Right cardiac atrium (tissue), 5 donors: ENCODE measurements at places on chromosomes 11 and 22. TPM values are rescaled to one million over a fixed set of nuclear protein-coding genes. Genes with fewer than 3 reads are reported as not detected.

ZNF408 gene
- polyA plus RNA-seq: 5.9 TPM

RAB39A gene
- polyA plus RNA-seq: not detected

MMP12 gene
- polyA plus RNA-seq: not detected

KCNJ5 gene
- 15.8 TPM for polyA plus RNA-seq

RCOR2 gene
- polyA plus RNA-seq: 3.2 TPM

OR51B5 gene
- polyA plus RNA-seq: 0.14 TPM

GSTT2B gene
- 8.5 TPM for polyA plus RNA-seq

CD6 gene
- 0.11 TPM for polyA plus RNA-seq

GRAMD4 gene
- polyA plus RNA-seq: 31.6 TPM

ZNF215 gene
- polyA plus RNA-seq: 0.14 TPM

SYT8 gene
- not detected for polyA plus RNA-seq

SHANK2 gene
- 0.23 TPM for polyA plus RNA-seq

GGTLC2 gene
- not detected for polyA plus RNA-seq

EFCAB6 gene
- 0.70 TPM for polyA plus RNA-seq

CCDC134 gene
- 2.2 TPM for polyA plus RNA-seq

CHRM4 gene
- 0.20 TPM for polyA plus RNA-seq

OR52N4 gene
- not detected for polyA plus RNA-seq

FERMT3 gene
- polyA plus RNA-seq: 5.2 TPM

UCP3 gene
- 2.0 TPM for polyA plus RNA-seq

RTL10 gene
- 5.8 TPM for polyA plus RNA-seq
